Activated T-helper 1 cell treated with anti-CD3 and anti-CD28 coated beads, Interleukin-12 subunit alpha, Interleukin-12 subunit beta, Interleukin-2, Interleukin-4 antibody, amounts not matched to agents 30 ng/mL and 10 ng/mL and 1 ng/mL, durations not matched to agents 14 hours and 24 hours and 36 hours (primary cell): ENCODE measurements at places on chromosomes 12 and 14. TPM values are rescaled to one million over a fixed set of nuclear protein-coding genes. Genes with fewer than 3 reads are reported as not detected.

GRCh38 chr14:54985156-54985555 lies 41.7 kb downstream of the WDHD1 start:
- DNase-seq = no peak

DNA sequence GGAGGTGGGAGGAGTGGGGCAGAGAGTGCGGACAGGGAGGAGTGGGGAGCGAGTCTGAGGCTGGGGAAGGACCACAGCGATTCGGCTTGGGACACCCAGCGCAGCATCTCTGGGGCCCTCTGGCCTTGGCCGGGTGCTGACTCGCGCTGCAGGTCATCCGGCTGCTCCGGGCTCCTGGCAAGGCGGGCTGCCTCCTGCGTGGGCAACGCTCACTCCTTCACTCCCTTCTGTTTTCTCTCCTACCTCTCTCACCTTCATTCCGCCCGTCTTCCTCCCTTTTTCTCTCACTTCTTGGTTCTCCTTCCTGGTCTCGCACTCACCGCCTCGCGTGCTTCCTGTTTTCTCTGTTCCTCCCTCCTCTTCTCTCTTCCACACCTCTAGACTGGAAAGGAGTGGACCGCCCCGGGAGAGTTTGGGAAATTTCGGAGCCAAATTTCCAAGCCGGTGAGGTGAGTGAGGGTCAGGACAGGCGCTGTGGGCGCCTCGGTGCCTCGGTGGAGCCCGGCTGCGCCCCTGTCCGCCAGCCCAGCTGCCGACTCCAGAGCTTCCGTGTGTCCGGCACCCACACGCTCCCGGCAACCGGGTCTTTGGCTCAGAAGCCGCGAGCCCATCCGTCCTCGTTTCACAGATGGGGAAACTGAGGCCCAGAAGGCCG lies 86.7 kb downstream of the B4GALNT3 start:
- no peak for DNase-seq

DNA sequence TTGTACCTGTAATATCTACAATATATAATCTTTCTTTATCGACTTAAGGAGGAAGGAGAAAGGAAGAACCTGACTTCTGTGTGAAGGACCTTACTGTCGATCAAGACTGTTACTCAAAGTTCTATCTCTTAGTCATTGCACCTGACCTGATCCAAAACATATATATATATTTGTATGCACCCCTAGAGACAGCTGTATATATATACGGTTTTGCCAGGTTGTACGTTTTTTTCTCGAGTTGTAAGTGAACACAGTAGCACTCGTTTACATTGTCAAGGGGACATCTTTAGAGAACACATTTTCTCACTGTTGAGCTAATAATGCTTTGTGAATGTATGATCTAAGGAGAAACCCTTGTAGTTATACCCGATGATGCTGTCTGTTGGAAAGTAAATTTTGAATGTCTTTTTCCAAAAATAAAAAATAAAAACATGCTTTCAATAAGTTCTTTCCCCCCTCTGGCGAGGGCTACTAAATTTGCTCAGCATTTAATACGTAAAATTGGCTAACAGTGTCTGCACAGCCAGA lies 536 bp upstream of the SLC35E3 start:
- no peak for DNase-seq

- no peak for DNase-seq
Observed at GRCh38 chr14:88668448-88669116, 105.7 kb downstream of the ZC3H14 start.

GRCh38 chr14:38124506-38124905 lies 83.2 kb upstream of the SSTR1 start:
- DNase-seq = no peak

- DNase-seq = no peak
Observed at GRCh38 chr12:122333142-122334087, 67.1 kb upstream of the VPS33A start.

- no peak for DNase-seq
Observed at GRCh38 chr12:95851606-95852005, 7.1 kb upstream of the SNRPF start.

GRCh38 chr14:100683578-100683977 lies 43.1 kb upstream of the DLK1 start:
- DNase-seq = no peak

DNA sequence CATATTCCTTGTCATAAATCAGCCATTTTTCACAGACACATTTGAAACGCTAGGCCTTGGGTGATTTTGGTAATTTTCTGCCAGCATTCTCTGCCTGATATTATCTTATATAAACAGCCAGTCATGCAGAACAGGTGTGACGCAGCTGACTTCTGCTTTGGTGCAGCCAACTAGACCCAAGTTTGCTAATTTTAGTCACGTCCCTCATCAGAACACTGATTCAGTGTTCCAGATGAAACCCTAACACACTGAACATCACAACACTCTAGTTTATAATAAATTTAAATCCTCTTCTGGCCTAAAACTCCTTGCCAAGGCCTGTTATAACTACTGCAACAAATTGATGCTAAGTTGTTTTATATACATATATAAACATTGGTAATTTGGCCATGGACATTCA lies 386.1 kb downstream of the SEC23A start:
- no peak for DNase-seq

The GPRC5D gene
- not detected in 2 replicates for total RNA-seq

The AKAP5 gene
- total RNA-seq = 1.1 and 1.5 TPM in 2 replicates

The GLIPR1L1 gene
- total RNA-seq = not detected in 2 replicates

The PRPH gene
- total RNA-seq = 0.20 TPM in 1 of 2 replicates, not detected in the other
